Esophagus mucosa (tissue), 1 donor: ENCODE measurements at places on chromosomes 2 and 18.

DNA sequence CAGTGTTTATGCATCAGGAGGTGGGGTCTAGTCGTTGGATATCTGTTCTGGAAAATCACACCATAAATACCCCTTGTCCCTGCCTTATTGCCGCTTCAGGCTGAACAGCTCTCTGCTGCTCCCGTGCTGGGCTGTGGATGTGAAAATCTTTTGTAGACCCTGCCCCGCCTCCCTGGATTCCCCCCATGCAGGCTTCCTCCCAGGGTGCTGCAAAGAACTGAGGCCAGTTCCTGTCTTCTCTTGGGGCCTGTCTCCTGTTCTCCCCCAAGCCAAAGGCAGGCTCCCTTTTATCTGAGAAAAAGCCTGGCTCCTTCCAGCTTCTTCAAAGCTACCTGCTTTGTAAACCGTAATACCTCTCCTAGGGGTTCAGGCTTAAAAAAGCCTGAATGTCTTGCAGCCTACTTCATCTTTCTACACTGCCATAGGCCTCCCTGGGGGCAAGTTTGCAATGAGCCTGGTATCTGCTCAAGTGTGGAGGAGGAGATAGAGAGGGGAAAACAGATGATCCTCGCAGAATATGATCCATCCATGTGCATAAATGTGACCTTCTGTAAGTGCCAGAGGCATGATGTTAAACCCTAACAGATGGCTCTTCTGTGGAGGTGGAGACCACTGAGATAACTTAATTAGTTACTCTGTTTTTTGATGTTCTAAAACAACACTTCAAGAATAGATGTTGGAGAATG lies 55.3 kb downstream of the VWA3B start:
- ATAC-seq, result no peak

DNA sequence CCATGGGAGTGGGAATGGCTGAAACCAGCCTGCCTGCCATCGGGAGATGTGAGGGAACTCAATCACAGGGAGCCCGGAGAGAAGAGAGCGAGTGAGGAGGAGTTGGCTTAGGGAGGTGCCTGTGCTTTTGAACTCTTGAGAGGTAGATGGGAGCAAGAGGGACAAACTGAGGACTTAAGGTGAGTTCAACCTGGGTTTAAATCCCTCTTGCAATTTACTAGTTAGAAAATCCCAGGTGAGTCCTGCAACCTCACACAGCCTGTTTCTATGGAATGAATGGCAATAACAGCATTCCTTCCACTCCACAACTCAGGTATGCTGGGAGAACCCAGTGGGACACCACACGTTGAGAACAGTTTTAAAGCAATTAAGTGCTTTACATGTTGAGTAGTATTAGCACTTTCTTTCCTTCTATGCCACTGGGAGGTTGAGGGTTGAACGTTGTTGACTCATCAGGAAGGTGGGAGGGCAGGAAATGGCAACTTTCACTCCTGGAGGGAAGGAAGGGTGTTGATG lies 57.3 kb downstream of the VIT start:
- no peak for ATAC-seq

- ATAC-seq, result no peak
Observed at GRCh38 chr2:10228611-10229365, 73.9 kb upstream of the HPCAL1 start.

DNA sequence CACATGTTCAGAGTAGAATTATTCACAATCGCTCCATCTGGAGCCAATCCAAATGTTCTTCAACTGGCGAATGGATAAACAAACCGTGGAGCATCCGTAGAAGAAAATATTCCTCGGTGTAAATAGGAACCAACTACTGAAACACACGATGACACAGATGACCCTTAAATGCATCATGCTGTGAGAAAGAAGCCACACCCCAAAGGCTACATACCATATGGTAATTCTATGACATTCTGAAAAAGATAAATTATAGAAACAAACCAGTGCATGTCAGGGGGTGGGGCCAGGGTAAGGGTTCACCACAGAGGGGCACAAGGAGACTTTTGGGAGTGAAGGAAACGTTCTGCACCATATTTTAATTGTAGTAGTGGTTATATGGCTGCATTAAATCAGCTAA lies 312.2 kb upstream of the SMIM21 start:
- ATAC-seq, result no peak

DNA sequence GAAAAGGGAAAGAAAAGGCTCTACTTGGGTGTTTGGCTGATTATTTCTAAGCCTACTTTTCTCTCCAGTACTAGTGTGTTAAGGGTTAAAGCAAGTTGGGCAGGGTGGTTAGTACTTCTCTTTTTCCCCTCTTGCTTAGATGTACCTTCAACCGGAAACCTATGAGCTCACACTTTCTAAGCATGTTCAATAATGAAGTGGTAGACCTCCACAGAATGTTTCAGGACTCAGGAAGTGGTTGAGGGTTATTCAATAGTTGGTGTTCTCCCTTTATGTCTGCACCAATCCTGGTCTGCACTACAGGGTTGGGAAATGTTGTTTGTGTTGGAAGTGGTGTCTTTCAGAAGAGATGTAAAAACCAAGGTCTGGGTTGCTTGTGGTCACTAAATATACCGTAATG lies 137.1 kb downstream of the ZEB2 start:
- ATAC-seq, result peak; percentile 54
